Type B pancreatic cell (in vitro differentiated cells): ENCODE measurements at places on chromosomes 3 and 15. TPM values are rescaled to one million over a fixed set of nuclear protein-coding genes. Genes with fewer than 3 reads are reported as not detected.
A peak's percentile ranks its signal among the peaks of the same experiment; 100 is the strongest.

The MUSTN1 gene
- total RNA-seq = 1.8 TPM in 1 of 2 replicates, not detected in the other

The TGM5 gene
- 0.22 and 0.71 TPM in 2 replicates for total RNA-seq

The ISLR gene
- 0.24 and 41.6 TPM in 2 replicates for total RNA-seq

The CACNA2D3 gene
- total RNA-seq = 1.8 and 2.5 TPM in 2 replicates

GRCh38 chr15:67899596-67900283 lies 59.9 kb upstream of the RNU6-1 start:
- H3K27me3 ChIP-seq = no peaks in the 10 kb centered on the region
- H3K4me3 ChIP-seq = no peak overlapping the region
- H3K36me3 ChIP-seq = no peaks in the 10 kb centered on the region
- peaks cover 15% of the 10 kb centered on the region for H3K4me1 ChIP-seq
- H3K27ac ChIP-seq = peak overlapping the region; percentile 59

- H3K4me1 ChIP-seq = no peaks in the 10 kb centered on the region
- H3K27me3 ChIP-seq = no peaks in the 10 kb centered on the region
- no peak overlapping the region for H3K4me3 ChIP-seq
- no peaks in the 10 kb centered on the region for H3K36me3 ChIP-seq
- H3K27ac ChIP-seq = no peak overlapping the region
These were observed 57.4 kb upstream of the ICE2 start for GRCh38 chr15:60536314-60536713.

DNA sequence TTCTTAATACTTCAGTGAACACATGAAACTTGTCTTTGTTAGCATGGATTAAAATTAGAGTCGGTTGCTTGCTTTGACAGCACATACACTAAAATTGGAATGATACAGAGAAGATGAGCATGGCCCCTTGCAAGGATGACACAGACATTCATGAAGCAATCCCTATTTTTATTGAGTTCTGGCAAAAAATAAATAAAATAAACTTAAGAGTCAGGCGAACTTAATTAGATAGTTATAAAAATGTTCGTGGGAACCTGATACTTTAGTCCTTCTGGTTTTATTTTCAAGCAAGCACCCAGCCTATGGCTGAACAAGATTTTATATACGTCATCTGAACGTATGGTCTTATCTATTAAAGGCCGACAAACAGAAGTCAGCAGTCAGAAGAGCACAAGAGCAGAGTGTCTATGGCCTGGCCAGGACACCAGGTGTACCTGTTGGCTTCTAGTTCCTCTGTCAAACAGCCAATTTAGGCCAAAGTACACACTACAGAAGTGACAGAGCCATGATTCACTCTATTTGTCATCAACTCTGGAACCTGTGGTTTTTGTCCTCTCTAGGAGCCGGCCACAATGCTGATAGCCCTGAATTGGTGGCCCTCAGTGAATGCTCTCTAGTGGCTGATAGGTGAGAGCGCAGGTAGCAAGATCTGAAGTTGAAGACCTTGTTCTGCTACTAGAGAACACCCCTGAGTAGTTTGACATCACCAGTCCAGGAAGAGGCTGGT lies 64.3 kb downstream of the LEO1 start:
- H3K27me3 ChIP-seq = no peaks in the 10 kb centered on the region
- peaks cover 31% of the 10 kb centered on the region for H3K36me3 ChIP-seq
- peaks cover 11% of the 10 kb centered on the region for H3K4me1 ChIP-seq
- H3K27ac ChIP-seq = peak overlapping the region; percentile 82
- DNase-seq = no peak

The PSMD2 gene
- 226 and 255 TPM in 2 replicates for total RNA-seq

- H3K27me3 ChIP-seq = no peaks in the 10 kb centered on the region
- DNase-seq = no peak
- H3K4me1 ChIP-seq = peaks cover 13% of the 10 kb centered on the region
These were observed 97.8 kb downstream of the HMG20A start for GRCh38 chr15:77518458-77518857.

GRCh38 chr3:88075497-88075896 lies 16.4 kb downstream of the ZNF654 start:
- H3K36me3 ChIP-seq = peaks cover 11% of the 10 kb centered on the region
- no peak overlapping the region for H3K27ac ChIP-seq
- DNase-seq = no peak
- H3K4me3 ChIP-seq = no peak overlapping the region

The C15orf39 gene
- total RNA-seq = 44.5 and 70.3 TPM in 2 replicates

GRCh38 chr3:45895686-45896468 lies 9.5 kb downstream of the CCR9 start:
- no peak for DNase-seq
- no peaks in the 10 kb centered on the region for H3K36me3 ChIP-seq
- H3K4me1 ChIP-seq = peaks cover 14% of the 10 kb centered on the region
- no peak overlapping the region for H3K27ac ChIP-seq
- H3K4me3 ChIP-seq = no peak overlapping the region
- H3K27me3 ChIP-seq = no peaks in the 10 kb centered on the region

GRCh38 chr15:66917904-66918448 lies 147.4 kb upstream of the SMAD3 start:
- no peaks in the 10 kb centered on the region for H3K36me3 ChIP-seq
- no peak overlapping the region for H3K27ac ChIP-seq
- no peak for DNase-seq
- no peak overlapping the region for H3K4me3 ChIP-seq
- H3K4me1 ChIP-seq = peaks cover 4% of the 10 kb centered on the region

The CKMT1A gene
- 37.3 and 79.5 TPM in 2 replicates for total RNA-seq

The CLDN1 gene
- 9.7 and 11.9 TPM in 2 replicates for total RNA-seq

DNA sequence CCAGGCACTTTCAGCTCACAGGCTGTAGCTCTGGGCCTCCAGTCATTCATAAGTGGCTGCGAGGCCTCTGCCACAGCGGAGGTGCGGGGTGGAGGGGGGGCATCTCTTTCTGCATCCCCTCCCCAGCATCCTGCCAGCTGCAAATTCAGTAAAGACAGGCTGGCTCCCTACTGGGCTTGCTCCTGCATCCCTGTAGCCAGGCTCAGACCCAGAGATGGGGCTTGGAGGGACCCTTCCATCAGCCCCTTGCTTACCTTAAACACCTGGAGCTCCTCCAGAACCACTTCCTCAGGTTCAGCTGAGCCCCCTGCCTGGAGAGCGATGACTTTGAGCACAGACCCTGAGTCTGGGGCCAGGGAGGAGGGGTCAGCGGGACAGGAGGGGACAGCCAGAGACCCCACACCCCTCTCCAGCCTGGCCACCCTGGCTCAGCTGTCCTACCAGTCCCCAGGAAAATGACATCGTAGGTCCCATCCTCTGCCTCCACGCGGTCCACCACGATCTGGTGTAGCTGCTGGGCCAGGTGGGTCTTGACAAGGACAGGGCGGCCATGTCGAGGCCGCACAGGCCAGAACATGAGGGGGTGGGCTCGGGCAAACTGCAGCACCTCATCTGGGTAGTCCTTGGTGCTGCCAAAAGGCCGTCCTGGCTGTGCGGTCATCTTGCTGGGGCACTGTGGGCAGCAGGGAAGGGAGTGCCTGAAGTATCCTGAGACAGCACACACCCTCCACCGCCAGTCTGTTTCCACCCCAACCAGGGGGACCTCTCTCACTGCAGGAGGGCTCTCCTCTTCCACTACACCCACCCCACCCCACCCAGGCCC lies 5.3 kb downstream of the SEMA3G start:
- no peak overlapping the region for H3K27ac ChIP-seq
- no peaks in the 10 kb centered on the region for H3K36me3 ChIP-seq

- DNase-seq = no peak
- H3K27me3 ChIP-seq = no peaks in the 10 kb centered on the region
- H3K36me3 ChIP-seq = peaks cover 5% of the 10 kb centered on the region
- no peak overlapping the region for H3K4me3 ChIP-seq
These were observed 124.4 kb downstream of the B3GALNT1 start for GRCh38 chr3:160980740-160981139.

The SLC28A1 gene
- total RNA-seq = 0.19 and 0.31 TPM in 2 replicates

DNA sequence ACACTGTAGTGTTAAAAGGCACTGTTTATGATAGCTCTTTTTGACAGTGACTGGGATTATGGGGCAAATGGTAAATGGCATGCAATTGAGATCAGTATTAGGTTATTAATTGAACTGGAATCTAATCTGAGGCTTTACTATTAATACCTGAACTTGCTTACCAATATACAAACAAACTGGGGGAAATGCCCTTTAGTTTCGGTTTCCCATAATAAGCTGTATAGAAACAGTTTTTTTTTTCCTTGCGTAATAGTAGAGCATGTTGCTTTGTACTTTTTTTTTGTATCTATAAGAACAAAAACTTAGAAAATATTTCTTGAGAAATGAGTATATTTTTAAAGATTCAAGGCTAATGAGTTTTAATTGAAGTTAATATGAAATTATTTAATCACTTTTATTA lies 95.0 kb downstream of the FNDC3B start:
- peaks cover 53% of the 10 kb centered on the region for H3K4me1 ChIP-seq
- DNase-seq = no peak
- H3K27ac ChIP-seq = no peak overlapping the region
- no peak overlapping the region for H3K4me3 ChIP-seq

The IL16 gene
- 0.14 TPM in 1 of 2 replicates, not detected in the other for total RNA-seq

The KLHL40 gene
- 0.12 TPM in 1 of 2 replicates, not detected in the other for total RNA-seq

- H3K4me3 ChIP-seq = no peak overlapping the region
- H3K4me1 ChIP-seq = peaks cover 13% of the 10 kb centered on the region
- H3K27ac ChIP-seq = no peak overlapping the region
- H3K27me3 ChIP-seq = no peaks in the 10 kb centered on the region
- H3K36me3 ChIP-seq = no peaks in the 10 kb centered on the region
These were observed 29.3 kb upstream of the UBE2E1 start for GRCh38 chr3:23776352-23776891.

GRCh38 chr15:62927836-62928235 lies 114.7 kb upstream of the TPM1 start:
- H3K4me1 ChIP-seq = peaks cover 8% of the 10 kb centered on the region
- no peaks in the 10 kb centered on the region for H3K36me3 ChIP-seq
- no peak for DNase-seq
- no peaks in the 10 kb centered on the region for H3K27me3 ChIP-seq

GRCh38 chr3:78881501-78881900 lies 886.3 kb downstream of the ROBO1 start:
- peak overlapping the region; percentile 50 for H3K27ac ChIP-seq
- H3K4me3 ChIP-seq = no peak overlapping the region
- peaks cover 40% of the 10 kb centered on the region for H3K4me1 ChIP-seq
- H3K27me3 ChIP-seq = no peaks in the 10 kb centered on the region

The MCF2L2 gene
- 1.2 and 2.7 TPM in 2 replicates for total RNA-seq

- H3K4me3 ChIP-seq = peak overlapping the region; percentile 19
- peak overlapping the region; percentile 44 for H3K27ac ChIP-seq
- no peaks in the 10 kb centered on the region for H3K27me3 ChIP-seq
- H3K36me3 ChIP-seq = peaks cover 8% of the 10 kb centered on the region
These were observed 9.2 kb downstream of the FAM162A start for GRCh38 chr3:122392868-122393844.

DNA sequence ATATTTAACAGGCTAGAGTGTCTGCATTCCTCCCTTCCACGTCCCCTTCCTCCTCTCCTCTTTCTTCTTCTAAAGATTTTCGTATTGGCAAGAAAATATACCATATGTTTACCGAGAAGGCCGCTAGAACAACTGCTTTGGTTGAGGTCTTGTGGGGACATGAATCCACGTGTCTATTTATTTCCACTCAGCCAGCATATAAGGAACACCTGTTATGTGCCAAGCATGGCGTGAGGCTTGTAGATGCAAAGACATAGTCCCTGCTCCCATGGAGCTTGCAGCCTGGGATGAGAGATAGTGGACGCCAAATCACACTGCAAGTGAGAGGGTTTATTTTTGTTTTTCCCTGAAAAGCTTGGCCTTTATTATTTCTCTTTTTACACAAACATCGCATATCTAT lies 57.1 kb downstream of the SLC7A14 start:
- peaks cover 18% of the 10 kb centered on the region for H3K4me1 ChIP-seq
- no peak for DNase-seq
- H3K27me3 ChIP-seq = no peaks in the 10 kb centered on the region

DNA sequence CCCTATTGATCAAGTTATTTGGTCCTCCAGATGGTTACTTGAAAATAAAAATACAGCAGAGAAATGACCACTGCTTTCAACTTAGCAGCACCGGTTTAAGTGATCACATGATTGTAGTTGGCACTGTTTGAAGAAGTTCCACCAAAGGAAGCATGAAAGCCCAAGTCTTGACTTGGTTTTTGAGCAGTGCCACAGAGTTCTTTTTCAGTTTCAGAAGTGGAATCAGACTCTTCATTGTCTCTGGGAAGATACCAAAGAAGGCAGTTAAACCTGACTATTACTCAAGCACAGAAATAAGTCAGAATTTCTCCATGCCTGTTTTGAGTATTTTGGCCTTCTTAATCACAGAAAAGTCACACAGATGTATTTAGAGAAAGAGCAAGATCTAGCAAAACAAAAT lies 66.7 kb downstream of the BBX start:
- H3K36me3 ChIP-seq = peaks cover 3% of the 10 kb centered on the region
- H3K27me3 ChIP-seq = no peaks in the 10 kb centered on the region
- no peak for DNase-seq
- H3K4me1 ChIP-seq = peaks cover 16% of the 10 kb centered on the region

The ITIH1 gene
- total RNA-seq = 8.0 and 12.2 TPM in 2 replicates

GRCh38 chr3:52781741-52782140 lies 4.3 kb downstream of the ITIH1 start:
- H3K4me3 ChIP-seq = no peak overlapping the region
- peaks cover 20% of the 10 kb centered on the region for H3K27me3 ChIP-seq
- DNase-seq = peak; percentile 37
- no peaks in the 10 kb centered on the region for H3K36me3 ChIP-seq
- no peak overlapping the region for H3K27ac ChIP-seq

DNA sequence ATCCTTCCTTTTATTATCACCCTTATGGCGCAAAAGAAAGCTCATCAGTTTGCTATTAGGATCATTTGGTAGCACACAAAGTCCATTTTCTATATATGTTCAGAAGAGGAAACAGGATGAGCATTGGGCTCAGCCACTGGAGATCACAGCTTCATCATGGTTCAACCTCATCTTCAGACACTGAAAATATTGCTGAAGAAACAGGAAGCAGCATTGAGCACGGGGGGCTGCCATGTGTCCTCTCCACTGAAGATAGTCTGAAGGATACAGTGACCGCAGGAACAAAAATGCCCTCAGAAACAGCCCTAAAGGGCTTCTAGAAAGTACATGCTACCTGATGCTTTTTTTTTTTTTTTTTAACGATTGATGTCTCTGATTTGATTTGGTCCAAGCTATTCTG lies 835.3 kb upstream of the CFAP20DC start:
- no peak overlapping the region for H3K27ac ChIP-seq
- no peak for DNase-seq
- H3K4me1 ChIP-seq = peaks cover 6% of the 10 kb centered on the region
- no peak overlapping the region for H3K4me3 ChIP-seq
- no peaks in the 10 kb centered on the region for H3K36me3 ChIP-seq

The PRSS50 gene
- 1.1 and 1.2 TPM in 2 replicates for total RNA-seq
